ENCODE measurements at places on chromosomes 11 and 22.

DNA sequence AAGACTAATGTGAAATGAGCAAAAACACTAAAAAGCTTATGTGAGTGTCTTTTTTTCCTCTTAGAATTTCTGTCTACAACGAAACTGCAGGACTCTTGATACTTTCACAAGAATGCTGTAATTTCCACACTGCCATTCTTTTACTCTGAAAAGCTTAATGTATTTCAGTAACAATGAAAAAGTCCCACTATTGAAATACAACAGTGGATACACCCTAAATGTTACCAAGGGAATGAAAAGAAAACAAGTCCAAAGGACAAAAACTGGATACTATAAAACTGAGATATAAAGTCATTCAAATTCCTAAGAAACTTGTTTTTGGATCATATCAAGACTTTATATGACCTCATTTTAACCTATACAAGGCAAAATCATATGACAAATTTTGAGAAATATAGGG lies 77.4 kb downstream of the SOX6 start:
- no peak for DNase-seq

DNA sequence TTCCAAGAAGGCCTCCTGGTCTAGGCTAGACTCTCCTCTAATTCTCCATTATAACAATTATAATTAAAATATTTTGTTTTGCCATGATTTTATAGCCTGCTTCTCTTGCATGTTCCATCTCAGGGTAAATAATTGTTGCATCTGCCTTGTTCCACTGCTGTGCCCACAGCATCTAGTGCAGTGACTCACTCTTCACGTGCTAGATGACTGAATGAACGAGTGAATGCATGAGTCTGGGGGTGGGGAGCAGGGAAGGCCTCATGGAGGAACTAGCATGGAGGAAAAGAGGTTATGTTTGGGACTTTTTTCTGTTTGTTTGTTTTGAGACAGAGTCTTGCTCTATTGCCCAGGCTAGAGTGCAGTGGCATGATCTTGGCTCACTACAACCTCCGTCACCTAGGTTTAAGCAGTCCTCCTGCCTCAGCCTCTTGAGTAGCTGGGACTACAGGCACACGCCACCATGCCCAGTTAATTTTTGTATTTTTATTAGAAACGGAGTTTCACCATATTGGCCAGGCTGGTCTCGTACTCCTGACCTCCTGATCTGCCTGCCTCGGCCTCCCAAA lies 5.2 kb upstream of the OAF start:
- DNase-seq: no peak

GRCh38 chr22:41957941-41958556 lies 6.1 kb downstream of the SMIM45 start:
- peak; percentile 28 for DNase-seq

DNA sequence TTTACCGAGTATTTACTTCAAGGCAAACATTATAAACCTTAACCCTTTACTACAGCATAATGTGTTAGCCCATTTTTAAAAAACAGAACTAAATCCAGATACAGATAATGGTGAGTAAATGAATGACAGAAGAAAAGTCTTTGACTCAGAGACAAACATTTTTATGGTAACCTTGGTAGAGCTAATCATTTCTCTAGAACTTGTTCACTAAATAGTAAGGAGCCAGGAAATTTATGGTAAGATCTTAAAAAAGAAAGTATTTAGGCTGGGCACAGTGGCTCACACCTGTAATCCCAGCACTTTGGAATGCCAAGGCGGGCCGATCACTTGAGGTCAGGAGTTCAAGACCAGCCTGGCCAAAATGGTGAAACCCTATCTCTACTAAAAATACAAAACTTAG lies 11.5 kb upstream of the FUT4 start:
- DNase-seq: no peak

DNA sequence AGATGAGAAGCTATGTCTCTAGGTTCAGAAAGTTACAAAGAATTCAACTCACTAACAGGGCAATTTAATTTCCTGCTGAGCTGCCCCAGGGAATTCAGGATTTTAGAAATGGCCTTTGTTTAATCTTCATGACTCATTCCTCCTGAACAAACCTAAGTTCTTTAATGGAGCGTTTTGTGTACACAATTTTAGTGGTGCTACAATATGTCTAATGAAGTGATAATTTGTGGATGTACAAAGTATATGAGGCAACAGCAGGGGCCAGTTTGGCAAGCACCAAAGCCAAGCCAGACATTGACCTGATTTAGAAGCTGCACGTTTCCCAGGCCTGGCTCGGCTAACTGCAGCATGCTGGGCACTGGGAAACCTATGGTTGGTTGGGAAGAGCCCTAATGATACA lies 34.4 kb upstream of the HEPHL1 start:
- no peak for DNase-seq

- DNase-seq: no peak
These were observed 61.2 kb downstream of the TBC1D22A start for GRCh38 chr22:46823654-46824053.

DNA sequence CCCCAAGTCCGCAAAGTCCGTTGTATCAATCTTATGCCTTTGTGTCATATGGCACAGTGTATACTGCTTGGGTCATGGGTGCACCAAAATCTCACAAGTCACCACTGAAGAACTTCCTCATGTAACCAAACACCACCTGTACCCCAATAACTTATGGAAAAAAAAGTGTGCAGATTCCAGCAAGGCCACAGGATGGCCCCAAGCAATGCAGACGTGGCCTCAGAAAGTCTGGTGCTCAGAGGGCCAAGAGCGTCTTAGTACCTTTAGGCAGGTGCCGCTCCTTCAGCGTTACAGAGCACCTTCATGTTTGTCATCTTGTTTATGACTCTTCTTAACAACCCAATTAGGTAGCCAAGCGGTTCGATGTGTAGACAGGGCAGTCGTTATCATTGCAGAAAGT lies 65.3 kb downstream of the PRDM11 start:
- no peak for DNase-seq

GRCh38 chr11:2860636-2861035 lies 24.9 kb downstream of the CDKN1C start:
- DNase-seq: no peak

DNA sequence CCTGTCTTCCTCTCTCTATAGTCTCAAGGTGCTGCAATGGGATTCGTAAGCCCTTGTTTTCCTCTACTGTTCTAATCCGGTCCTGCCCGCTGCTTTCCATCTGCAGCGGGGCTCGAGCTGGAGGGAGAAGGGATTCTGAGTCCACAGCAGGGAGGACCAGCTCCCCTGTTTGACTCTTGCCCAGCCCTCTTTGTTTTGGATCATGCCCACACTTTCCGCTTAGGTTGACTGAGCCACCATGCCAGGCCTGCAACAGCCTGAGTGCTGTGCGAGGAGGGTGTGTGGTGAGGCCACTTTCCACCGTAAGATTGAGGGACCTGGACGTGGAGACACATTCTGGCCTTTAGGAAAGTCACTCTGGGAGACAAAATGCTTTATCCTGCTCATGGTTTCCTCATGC lies 58.3 kb downstream of the CEP164 start:
- DNase-seq: no peak

DNA sequence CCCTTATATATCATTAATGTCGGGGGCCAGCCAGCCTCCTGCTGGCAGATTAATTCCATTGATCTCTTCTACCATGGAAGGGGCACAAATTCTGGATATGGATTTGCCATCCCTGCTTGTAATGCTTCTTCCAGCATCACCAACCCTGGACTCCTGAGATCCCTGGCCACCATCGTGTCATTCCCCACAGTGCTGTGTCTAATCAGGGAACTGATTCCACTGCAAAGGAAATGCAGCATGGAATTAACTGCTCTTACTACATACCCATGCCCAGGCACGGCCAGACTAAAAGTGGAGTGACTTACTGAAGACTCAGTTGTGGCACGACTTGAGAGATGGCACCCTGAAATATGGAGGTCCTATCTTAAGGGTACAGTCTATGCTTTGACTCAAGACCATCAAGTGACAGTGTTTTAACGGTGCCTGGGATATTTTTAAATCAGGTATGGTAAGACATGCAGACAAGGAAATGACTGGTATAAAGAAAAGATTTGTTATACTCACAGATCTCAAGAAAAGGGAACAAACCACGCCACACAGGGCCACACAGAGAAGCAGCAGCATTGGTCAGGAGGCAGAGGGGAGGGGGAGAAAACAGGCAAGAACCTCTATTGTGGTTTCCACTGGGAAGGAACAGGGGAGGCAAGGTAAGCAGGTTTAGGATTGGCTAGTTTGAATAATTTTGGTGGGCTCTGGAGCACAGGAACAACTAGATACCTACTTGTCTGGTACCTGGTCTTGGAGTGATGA lies 65.1 kb downstream of the IGLL5 start:
- DNase-seq: no peak

DNA sequence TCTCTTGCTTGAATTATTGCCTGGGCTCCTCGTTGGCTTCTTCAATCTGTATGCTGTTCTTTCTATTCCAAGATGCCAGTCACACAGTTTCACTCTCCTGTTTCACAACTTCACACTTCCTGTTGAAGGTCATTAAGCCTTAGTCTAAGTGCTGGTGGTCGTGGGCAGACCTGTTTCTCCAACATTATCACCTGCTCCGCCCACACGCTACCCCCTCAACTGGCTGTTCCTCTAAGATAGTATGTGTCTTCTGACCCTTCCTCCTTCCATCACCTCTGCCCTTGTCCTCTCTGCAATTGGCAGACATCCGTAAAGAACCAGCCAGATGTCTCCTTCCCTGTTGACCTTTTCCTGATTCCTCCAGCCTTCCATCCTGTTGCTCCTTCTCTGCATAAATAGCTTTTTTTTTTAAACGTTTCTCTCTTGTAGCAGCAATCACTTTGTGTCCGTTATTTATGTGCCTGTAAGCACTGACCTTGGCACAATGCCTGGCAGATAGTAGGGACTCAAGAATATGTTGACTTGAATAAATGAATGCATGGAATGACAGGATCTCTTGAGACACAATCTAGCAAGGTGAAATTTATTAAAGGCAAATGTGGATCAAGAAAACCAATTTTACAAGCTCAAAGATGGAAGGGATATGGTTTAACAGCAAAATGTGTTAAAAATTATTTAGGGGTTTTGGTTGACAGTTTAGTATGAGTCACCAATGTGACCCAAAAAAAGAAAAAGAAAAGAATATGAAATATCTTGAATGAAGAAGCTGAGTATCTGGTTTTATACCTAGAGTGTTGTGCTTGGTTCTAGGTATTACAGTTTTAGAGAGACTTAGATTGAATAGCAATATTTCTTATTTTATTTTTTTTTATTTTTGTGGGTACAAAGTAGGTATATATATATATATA lies 12.6 kb downstream of the DIXDC1 start:
- DNase-seq: no peak

GRCh38 chr11:45062974-45063635 lies 83.3 kb upstream of the PRDM11 start:
- DNase-seq: no peak

DNA sequence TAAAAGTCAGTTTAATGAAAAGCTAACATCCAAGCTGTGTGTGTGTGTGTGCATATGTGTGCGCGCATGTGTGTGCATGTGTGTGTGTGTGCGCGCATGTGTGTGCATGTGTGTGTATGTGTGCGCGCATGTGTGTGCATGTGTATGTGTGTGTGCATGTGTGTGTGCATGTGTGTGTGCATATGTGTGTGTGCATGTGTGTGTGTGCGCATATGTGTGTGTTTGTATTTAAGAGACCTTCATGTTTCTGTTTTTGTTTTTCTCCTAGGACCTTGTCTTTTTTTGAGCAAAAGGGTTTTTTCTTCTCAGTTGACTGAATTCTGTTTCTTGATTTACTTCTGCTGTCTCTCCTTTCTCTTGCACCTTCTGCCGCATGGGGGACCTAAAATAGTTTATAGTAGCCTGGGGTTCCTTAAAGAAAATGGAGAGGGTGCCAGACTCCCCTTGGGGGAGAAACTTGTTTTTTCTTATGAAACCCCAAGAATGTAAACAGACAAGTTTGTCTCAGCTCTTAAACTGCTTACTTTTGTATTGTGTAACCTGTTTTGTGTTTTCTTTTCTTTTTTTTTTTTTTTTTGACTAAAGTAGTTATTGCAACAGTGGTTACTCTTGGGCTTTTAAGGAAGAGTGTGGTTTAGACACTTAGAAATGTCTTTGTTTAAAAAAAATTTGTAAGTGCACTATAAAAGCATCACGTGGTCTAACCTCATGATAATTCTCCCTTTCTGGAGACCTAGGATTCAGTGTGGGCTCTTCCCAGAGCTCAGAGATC lies 53.0 kb downstream of the OSBPL5 start:
- no peak for DNase-seq

DNA sequence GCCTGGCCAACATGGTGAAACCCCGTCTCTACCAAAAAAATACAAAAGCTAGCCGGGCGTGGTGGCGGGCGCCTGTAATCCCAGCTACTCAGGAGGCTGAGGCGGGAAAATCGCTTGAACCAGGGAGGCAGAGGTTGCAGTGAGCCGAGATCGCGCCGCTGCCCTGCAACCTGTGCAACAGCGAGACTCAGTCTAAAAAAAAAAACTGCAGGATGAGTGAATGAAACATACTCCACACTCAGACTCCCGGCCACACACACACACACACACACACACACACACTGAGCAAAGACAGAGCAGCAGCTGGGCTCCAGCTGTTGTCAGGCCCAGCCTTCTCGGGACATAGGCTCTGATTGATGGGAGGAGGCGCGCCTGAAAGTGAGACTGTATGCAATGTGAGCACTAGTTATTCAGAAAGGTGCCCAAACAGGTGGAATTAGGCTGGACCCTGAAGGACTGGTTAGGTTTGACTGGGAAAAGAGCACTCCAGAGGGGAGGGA lies 1.5 kb upstream of the PLEKHA7 start:
- no peak for DNase-seq

GRCh38 chr11:1460986-1461825 lies 25.4 kb downstream of the MOB2 start:
- DNase-seq: no peak

DNA sequence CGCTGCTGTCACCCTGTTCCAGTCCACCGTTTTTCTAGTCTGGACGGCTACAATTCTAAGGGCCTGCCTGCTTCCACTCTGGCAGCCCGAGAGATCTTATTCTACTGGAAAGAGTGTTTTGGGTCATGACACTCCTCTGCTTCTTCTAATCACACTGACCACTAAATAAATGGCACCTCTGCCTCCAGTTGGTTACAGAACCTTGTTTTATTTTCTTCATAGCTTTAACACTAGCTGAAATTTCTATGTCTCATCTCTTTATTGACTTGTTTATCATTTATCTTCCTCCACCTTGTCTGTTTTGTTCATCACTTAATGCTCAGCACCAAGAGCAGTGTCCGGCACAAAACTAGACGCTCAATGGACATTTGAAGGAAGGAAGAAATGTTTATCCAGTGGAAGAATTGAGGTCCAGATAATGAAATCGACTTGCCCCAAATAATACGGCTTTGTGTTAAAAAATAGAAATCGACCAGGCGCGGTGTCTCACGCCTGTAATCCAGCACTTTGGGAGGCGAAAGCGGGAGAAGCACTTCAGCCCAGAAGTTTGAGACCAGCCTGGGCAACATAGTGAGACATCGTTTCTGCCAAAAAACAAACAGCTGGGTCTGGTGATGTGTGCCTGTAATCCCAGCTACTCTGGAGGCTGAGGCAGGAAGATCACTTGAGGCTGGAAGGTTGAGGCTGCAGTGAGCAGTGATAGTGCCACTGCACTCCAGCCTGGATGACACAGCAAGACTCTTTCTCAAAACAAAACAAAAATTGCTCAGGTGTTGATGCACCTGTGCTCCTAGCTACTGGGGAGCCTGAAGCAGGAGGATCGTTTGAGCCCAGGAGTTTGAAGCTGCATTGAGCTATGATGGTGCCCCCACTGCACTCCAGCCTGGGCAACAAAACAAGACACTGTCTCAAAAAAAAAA lies 693 bp upstream of the PRR14L start:
- DNase-seq: no peak

All from naive thymus-derived CD4-positive, alpha-beta T cell (primary cell).